NCI-H82 (cell line): ENCODE measurements at places on chromosomes 5 and 9.
A peak's percentile ranks its signal among the peaks of the same experiment; 100 is the strongest.

- DNase-seq, result no peak
Observed at GRCh38 chr5:140587495-140587894, 22.9 kb downstream of the SLC35A4 start.

GRCh38 chr9:136050701-136051452, 44.2 kb downstream of the NACC2 start:
- no peak for DNase-seq

- DNase-seq, result no peak
Observed at GRCh38 chr9:87141124-87141523, 193.8 kb upstream of the GAS1 start.

DNA sequence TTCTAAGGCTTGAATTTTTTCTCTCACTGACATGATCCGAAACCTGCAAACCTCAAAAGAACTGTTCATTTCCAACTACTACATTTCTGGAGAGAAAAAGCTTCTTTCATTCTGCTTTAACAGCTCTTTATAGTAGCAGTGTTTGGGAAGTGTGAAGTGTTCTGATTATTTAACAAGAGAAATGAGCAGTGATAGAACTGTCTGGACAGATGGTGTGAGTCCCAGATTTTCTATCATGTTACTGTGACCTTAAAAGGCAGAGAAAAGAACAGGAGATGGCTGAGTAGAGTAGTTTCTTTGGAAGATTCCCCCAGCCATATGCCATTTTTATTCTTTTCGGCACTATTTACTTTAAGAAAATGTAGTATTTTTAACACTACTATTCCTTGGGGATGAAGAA, 41.3 kb upstream of the TAL2 start:
- peak; percentile 69 for DNase-seq

DNA sequence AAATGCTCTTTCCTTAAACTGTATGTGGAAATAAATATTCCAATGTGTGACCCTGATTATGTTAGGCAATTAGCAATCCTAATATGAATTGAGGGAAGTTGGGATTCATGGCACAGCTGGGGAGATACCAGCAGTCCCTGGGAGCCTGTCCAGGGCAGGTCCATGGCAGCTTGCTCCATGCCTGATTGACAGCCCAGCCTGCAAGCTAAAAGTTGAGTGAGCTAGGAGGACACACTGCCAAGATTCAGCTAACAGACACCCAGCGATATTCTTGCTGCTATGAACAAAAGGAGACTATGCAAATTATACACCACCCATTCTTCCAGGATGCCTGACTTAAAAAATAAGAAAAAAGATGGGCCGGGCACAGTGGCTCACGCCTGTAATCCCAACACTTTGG, 6.2 kb downstream of the TGFBI start:
- no peak for DNase-seq

- DNase-seq, result no peak
Observed at GRCh38 chr5:144485540-144485939, 314.9 kb downstream of the KCTD16 start.

- DNase-seq, result no peak
Observed at GRCh38 chr9:33332011-33332410, 41.7 kb downstream of the NFX1 start.

DNA sequence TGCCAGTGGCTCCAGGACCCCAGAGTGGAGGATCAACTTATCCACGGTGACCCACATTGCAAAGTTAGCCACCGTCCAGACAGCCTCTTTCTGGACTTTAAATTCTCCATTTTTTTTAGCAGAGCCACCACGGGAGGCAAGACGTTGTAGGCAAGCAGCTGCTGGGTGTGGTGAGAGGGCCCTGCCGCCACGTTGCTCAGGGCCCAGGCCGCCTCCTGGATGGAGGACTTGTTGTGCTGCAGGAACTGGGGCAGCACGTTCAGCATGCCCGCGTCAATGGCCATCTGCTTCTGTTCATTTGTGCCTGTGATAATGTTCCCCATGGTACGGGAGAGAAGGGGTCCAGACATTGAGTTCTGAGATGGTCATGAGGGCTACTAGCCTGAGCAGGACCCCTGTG, 114.3 kb upstream of the POC5 start:
- no peak for DNase-seq

- no peak for DNase-seq
Observed at GRCh38 chr5:165538065-165538464, 2032.6 kb downstream of the MAT2B start.

DNA sequence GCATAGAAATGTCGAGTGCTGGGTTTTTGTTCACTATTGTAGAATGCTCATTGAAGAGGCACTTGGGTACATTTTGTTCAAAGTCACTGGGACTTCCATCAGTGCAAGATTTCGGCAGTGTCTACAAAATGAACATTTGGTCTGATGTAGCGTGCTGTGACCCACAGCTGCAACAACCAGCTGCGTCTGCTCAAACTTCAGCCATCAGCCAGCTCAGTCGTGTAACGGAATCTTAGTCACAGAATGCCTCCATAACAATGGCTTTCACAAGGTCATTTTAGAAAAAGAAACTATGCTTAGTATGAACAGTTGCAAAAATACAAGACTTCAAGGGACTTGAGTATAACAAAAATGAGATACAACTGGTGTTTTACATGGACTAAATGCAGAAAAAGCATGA, 828.1 kb upstream of the GRAMD2B start:
- DNase-seq, result no peak

- DNase-seq, result no peak
Observed at GRCh38 chr5:41157272-41157894, 55.9 kb downstream of the C6 start.

DNA sequence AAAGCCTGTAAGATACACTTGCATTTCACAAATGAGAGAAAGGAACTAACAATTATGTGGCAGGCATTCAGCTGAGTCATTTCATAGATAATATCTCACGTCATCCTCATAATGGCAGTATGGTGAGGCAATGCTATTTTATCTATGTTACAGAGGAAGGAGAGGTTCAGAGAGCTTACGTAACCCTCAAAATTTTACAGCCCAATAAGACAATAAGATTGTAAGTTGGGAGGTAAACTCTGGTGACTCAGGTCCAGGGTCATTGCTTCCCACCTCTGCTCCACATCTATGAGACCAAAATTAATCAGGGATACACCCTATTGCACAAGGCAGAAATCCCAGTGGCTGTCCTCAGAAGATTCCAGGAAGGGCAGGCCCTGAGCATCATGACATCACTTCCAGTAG, 309.7 kb downstream of the NSG2 start:
- DNase-seq, result no peak

DNA sequence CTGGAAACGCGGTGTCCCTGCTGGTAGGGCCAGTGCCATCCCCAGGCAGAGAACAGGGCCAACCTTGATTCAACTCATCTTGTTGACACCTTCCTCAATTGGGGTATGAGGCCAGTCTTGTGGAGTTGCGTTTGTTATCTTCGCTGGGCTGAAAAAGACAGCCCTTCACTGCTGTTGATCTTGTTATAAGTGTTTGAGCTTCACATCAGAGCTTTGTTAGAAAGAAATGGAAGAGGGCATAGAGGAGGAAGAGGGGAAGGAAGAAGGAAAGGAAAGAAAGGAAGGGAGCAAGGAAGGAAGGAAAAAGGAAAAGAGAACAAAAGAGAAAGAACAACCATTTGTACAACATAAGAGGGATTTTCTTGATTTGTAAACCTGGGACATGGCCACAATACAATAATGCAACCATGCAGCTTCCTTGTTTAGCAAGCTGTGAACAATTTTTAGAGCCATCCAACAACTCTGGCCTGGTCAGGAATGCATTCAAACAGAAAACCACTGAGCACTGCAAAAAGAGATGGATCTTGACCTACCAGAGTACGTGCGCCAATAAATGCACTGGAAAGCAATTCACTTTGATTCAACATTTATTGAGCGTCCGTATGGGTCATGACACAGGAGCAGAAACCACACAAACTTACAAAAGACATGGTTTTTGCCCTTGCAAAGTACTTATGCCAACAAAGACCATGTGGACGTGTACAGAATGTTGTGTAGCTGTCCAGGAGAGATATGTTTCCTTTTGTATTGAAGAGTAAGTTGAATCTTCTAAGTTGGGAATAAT, 152.9 kb downstream of the TLE1 start:
- DNase-seq, result no peak

- DNase-seq, result no peak
Observed at GRCh38 chr5:89342106-89342876, 459.3 kb upstream of the MEF2C start.

DNA sequence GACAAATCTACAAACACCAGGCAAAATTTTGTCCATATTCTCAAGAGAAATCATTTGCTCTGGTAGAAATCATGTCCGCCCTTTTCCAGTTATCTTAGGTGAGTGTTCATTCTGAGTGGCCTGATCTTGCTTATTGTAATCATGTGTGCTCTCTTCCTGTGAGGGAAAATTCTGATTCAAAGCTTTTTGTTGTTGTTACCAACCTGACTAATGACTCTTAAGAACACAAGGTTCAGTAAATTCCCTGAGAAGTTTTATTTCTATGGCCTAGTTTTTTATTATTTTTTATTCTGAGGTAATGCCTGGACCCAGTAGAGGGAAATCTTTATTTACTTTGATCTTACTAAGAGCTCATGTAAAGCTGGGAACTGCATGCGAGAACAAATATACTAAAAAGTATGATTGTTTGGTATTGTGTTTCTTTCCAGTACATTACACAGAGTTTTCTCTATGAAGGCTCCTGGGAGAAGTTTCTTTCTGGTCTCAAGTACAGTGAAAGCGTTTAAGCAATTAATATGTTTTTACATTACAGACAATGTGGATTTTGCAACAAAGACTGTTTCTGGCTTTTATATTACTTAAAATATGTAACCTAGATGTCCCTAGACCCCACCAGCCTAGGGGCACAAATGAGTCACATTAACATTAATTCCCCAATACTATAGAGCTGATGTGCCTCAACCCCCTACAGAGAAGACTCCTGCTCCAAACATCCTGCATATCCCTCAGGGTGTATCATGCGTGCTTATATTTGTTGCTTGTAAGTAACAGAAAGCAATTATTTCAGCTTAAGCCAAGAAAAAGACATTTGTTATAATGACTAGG, 138.1 kb downstream of the TMEM167A start:
- no peak for DNase-seq

DNA sequence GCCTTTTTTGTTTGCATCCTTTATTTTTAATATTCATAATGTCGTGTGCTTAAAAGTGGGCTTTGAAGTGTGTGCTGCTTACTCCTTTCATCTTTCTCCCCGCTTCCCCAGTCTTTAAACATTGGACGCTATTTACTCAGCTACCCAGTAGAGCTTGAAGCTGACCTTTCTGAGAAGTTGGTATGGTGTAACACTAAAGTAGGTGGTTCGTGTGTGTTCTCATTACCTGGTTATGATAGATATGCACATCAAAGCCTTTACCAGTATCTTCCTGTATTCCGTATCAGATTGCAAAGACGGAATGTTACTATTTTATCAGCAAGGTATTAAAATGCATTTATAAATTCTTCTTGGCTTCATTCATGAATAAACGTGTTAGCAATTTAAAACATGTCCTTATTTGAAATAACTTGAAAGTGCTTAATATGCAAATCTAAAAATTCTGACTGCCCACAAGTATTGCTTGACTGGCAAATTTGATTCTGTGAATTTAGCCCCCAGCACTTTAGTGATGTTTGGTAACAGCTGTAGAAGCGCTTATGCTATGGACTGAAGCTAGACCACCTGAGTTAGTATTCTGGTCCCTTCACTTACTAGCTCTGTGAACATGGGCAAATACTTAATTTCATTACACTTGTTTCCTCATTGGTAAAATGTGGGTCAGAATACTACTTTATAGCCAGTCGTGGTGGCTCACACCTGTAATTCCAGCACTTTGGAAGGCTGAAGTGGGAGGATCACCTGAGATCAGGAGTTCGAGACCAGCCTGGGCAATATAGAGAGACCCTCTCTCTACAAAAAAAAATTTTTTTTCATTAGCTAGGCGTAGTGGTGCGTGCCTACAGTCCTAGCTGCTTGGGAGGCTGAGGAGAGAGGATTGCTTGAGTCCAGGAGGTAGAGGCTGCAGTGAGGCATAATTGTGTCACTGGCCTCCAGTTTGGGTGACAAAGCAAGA, 1.7 kb downstream of the RRAGA start:
- DNase-seq, result peak; percentile 33

- peak; percentile 17 for DNase-seq
Observed at GRCh38 chr9:137607141-137607857, 1.8 kb downstream of the ARRDC1 start.

- DNase-seq, result peak; percentile 24
Observed at GRCh38 chr9:126673689-126674364, 60.1 kb downstream of the LMX1B start.

DNA sequence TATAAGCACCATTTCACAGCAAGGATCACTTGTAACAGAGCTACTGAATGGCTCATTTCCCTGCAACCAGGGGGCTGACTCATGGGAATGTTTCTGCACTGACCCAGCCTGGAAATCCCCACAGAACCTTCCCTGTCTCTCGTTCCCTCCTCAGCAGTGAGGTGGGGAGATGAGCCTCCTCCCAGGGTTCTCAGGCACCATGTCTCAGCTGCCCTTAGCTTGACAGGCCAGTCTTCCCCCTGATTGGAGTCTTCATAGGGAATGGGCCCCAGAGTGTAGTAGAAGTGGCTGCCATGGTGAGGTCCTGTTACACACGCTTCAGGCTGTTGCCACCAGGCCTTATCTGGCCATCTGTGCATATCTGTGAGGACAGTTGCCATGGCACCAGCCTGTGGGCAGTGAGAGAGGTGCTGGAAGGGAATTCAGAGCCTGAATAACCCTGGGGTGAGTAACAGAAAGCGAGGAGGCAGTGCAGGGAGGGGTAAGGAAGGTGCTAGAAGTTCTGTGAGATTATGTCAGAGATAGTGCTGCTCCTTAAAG, 324.4 kb downstream of the ENC1 start:
- peak; percentile 52 for DNase-seq
